ENCODE measurements at places on chromosomes 7 and 10. TPM values are rescaled to one million over a fixed set of nuclear protein-coding genes. Genes with fewer than 3 reads are reported as not detected.

The SRI gene
- 33.5 TPM for total RNA-seq

The NOS3 gene
- 6.2 TPM for total RNA-seq

The TFEC gene
- total RNA-seq = 28.4 TPM

The HYAL4 gene
- not detected for total RNA-seq

The THSD7A gene
- total RNA-seq = 13.2 TPM

The DRGX gene
- total RNA-seq = not detected

The CDC14C gene
- not detected for total RNA-seq

The PTPRZ1 gene
- total RNA-seq = 22.3 TPM

The PNLIP gene
- not detected for total RNA-seq

The POM121 gene
- total RNA-seq = 66.3 TPM

The GPR15LG gene
- total RNA-seq = 7.5 TPM

The GJD4 gene
- not detected for total RNA-seq

The GALNT11 gene
- 21.4 TPM for total RNA-seq

The ASZ1 gene
- total RNA-seq = not detected

The KCNIP2 gene
- 2.4 TPM for total RNA-seq

The OPN1SW gene
- not detected for total RNA-seq

The AGMO gene
- total RNA-seq = not detected

The ACTR3C gene
- total RNA-seq = 2.3 TPM

The HOXA7 gene
- 5.4 TPM for total RNA-seq

The C7orf33 gene
- not detected for total RNA-seq

The LRWD1 gene
- 238 TPM for total RNA-seq

The UTF1 gene
- not detected for total RNA-seq

The CCDC136 gene
- total RNA-seq = 4.6 TPM

The C7orf57 gene
- not detected for total RNA-seq

The CALML3 gene
- total RNA-seq = not detected

The CPA4 gene
- total RNA-seq = not detected

The MRC1 gene
- total RNA-seq = 5.4 TPM

The AMPH gene
- 13.0 TPM for total RNA-seq

The EBLN1 gene
- not detected for total RNA-seq

The DPP6 gene
- 29.8 TPM for total RNA-seq

The C10orf53 gene
- total RNA-seq = not detected

The VIPR2 gene
- total RNA-seq = 11.7 TPM

The TRPV5 gene
- total RNA-seq = not detected

The DDX21 gene
- 19.8 TPM for total RNA-seq

The EIF5AL1 gene
- 0.29 TPM for total RNA-seq

The TMEM26 gene
- not detected for total RNA-seq

The PDE6C gene
- not detected for total RNA-seq

The PRKG1 gene
- 11.6 TPM for total RNA-seq

The GRM3 gene
- not detected for total RNA-seq

The RET gene
- not detected for total RNA-seq

The H2BK1 gene
- total RNA-seq = not detected

The PTPRE gene
- total RNA-seq = 13.2 TPM

The TAS2R4 gene
- total RNA-seq = 3.7 TPM

The DLX6 gene
- total RNA-seq = not detected

The CHST12 gene
- total RNA-seq = 23.0 TPM

The NEUROD6 gene
- not detected for total RNA-seq

The CRYGN gene
- total RNA-seq = not detected

The PALD1 gene
- total RNA-seq = 25.1 TPM

The SP4 gene
- 7.7 TPM for total RNA-seq

Data from stomach (tissue), 19 donors.